Right lobe of liver (tissue), 6 donors: ENCODE measurements at places on chromosomes 11 and 22. TPM values are rescaled to one million over a fixed set of nuclear protein-coding genes. Genes with fewer than 3 reads are reported as not detected.

The GNB1L gene
- 2.8 TPM for total RNA-seq

The TSPAN18 gene
- 9.3 TPM for total RNA-seq

The LDHA gene
- 866 TPM for total RNA-seq

The RTN4R gene
- 7.6 TPM for total RNA-seq

The ZP1 gene
- total RNA-seq = not detected

The C11orf97 gene
- total RNA-seq = 0.40 TPM

The PDGFB gene
- 10.2 TPM for total RNA-seq

The CARD16 gene
- total RNA-seq = 7.3 TPM

The OR5B21 gene
- total RNA-seq = not detected

The GPHA2 gene
- not detected for total RNA-seq

The DBX1 gene
- total RNA-seq = not detected

The TMEM126B gene
- total RNA-seq = 14.3 TPM
